Stimulated activated CD4-positive, alpha-beta T cell treated with anti-CD3 and anti-CD28 coated beads, Interleukin-1b, Interleukin-23, amount 100 ng/mL, for 48 hours (primary cell): ENCODE measurements at places on chromosomes 16 and 17.

DNA sequence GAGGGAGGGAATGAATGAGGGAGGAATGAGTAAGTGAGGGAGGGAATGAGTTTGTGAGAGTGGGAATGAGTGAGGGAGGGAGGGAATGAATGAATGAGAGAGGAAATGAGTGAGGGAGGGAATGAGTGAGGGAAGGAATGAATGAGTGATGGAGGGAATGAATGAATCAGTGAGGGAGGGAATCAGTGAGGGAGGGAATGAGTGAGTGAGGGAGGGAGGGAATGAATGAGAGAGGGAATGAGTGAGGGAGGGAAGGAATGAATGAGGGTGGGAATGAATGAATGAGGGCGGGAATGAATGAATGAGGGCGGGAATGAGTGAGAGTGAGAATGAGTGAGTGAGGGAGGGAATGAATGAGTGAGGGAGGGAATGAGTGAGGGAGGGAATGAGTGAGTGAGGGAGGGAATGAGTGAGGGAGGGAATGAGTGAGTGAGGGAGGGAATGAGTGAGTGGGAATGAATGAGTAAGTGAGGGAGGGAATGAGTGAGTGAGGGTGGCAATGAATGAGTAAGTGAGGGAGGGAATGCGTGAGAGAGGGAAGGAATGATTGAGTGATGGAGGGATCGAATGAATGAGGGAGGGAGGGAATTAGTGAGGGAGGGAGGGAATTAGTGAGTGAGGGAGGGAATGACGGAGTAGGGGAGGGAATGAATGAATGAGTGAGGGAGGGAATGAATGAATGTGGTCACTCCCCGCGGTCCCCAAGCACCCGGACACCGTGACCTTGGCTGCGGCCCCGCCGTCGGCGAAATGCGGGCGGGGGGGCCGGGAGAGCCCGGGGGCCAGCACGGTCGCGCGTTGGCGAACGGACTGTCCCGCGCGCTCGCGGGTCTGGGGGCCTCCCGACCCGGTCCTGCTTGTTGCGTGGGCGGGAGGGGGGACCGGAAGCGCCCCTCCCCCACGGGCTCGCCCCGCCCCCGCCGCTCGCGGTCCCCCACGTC is 1.1 kb upstream of the UBE2I start:
- DNase-seq: no peak

GRCh38 chr16:83994703-83995102 is 26.7 kb downstream of the NECAB2 start:
- no peak for DNase-seq

- DNase-seq: peak; percentile 80
Observed at GRCh38 chr16:67562526-67562917, at the start of gene CTCF. Gene CTCF (plus strand): TSS chr16:67562526. CDS start chr16:67610833, 48,307 bp downstream.

DNA sequence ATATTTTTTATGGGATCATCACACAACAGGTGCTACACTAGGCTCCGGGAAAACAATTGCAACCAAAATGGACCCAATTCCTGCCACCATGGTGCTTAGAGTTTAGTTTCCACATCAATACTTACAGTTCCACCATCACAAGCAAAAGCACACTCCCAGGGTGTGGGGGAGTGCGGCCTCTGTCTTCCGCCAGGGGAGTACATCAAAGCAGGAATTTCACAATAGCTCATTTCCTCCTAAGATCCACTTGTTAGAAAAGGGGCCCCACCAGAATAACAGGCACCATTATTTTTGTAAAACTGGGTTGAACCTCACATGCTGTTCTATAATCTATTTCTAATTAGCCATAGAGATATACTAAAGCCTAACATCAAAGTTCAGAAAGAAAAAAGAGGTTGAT is 44.3 kb upstream of the PSMD7 start:
- no peak for DNase-seq

DNA sequence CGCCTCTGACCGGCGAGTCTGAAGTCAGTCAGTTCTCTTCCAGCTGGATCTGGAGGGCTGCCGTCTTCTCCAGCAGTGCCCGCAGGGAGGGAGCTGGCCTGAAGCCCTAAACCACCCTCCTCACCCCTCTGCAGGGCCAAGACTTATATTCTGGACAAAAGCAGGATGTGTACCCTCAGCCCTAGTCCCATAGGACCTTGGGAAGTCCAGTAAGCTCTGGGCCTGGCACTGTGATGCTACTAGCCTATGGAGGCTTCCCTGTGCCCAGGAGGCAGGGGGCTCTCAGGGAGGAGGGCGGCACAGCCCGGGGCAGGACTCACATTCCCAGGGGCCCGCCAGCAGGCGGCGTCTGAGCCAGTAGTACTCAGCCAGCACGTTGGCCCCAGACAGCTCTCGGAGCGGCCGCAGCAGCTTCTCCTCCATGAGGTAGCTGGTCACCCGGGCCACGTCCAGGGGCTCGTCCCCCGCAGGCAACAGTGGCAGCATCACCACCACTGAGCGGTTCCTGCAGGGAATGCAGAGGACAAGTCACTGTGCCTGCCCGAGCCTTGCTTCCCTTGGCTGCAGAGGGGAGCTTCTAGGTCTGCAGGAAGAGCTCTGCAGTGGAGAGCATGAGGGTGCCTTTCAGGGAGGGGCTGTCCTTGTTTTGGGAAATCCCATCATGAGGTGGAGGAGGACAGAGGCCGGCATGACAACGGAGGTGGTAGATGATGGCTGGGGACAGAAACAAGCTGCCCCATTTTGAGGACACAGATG is 41.7 kb downstream of the RMI2 start:
- no peak for DNase-seq
